ENCODE measurements at places on chromosomes 11 and 22. TPM values are rescaled to one million over a fixed set of nuclear protein-coding genes. Genes with fewer than 3 reads are reported as not detected.

CST6 gene
- total RNA-seq: not detected

PAX6 gene
- 0.90 TPM for total RNA-seq

ANO9 gene
- 1.2 TPM for total RNA-seq

CCDC90B gene
- 36.9 TPM for total RNA-seq

SYT12 gene
- 13.6 TPM for total RNA-seq

GGTLC2 gene
- total RNA-seq: not detected

YIF1A gene
- 88.2 TPM for total RNA-seq

KLHDC7B gene
- total RNA-seq: not detected

CD3D gene
- not detected for total RNA-seq

OR51I1 gene
- total RNA-seq: not detected

GRIA4 gene
- total RNA-seq: not detected

EFCAB6 gene
- total RNA-seq: 0.70 TPM

NXPE4 gene
- not detected for total RNA-seq

All from A549 treated with RU486 at 1 μM for 4 hours (cell line).